ENCODE measurements at places on chromosomes 12 and 14.

DNA sequence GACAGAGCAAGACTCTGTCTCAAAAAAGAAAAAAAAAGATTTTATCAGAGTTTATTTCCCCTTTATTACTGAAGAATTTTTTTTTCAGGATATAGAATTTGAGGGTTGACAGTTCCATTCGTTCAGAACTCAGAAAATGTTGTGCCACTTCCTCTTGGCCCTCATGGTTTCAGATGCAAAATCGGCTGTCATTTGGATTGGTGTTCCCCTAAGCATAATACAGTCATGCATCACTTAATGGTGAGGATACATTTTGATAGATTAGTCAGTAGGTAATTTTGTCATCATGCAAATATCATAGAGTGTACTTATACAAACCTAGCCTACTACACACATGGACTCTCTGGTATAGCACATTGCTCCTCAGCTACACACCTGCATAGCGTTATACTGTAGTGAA, 263.9 kb upstream of the RTL1 start:
- DNase-seq = no peak

DNA sequence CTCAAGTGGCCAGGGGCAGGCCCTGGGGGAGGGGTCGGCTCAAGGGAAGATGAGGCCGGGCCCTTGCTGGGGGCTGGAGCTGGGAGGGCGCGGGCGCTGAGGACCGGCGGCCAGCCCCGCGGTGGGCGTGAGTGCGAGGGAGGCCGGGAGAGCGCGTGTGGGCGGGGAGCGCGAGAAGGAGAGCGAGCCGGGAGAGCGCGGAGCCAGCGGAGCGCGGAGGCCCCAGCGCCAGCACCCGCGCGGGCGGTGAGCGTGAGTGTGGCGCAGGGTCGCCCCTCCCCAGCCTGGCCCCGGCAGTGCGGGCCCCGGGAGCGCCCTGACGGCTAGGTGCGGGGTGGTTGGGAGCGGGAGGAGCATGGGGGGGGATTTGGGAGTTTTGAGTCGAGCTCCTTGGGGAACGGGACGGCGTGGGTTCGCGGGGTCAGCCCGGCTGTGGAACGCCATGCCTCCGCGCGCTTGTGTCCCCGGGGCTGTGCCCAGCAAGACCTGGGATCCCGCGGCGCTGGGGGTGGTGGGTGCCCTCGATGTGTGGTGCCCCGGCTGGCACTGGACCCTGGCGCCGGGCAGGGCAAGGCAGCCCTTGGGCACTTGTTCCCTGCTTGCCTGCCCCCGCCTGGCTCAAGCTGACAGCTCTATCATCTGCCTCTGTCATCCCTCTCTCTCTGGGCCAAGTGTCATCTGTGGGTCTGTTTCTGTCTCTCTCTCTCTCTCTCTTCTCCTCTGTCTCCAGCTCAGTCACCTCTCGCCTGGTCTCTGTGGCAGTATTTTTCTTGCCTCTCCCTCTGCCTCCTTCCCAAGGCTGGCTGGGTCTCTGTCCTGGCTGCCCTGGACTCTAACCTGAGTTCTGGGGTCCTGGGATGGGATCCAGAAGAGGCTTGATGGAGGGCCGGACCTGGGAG, at the start of gene LBHD2:
Gene LBHD2 (plus strand): TSS at position 190 of the 899 bp plus-strand sequence. CDS start 1,803 bp downstream, outside the sequence.
- DNase-seq = peak; percentile 48

GRCh38 chr12:15122344-15122743, 98.9 kb downstream of the RERG start:
- DNase-seq = no peak

GRCh38 chr14:68554231-68554630, 238.6 kb downstream of the ZFP36L1 start:
- DNase-seq = no peak

GRCh38 chr14:102799684-102800562, 22.7 kb downstream of the TRAF3 start:
- DNase-seq = peak; percentile 23

DNA sequence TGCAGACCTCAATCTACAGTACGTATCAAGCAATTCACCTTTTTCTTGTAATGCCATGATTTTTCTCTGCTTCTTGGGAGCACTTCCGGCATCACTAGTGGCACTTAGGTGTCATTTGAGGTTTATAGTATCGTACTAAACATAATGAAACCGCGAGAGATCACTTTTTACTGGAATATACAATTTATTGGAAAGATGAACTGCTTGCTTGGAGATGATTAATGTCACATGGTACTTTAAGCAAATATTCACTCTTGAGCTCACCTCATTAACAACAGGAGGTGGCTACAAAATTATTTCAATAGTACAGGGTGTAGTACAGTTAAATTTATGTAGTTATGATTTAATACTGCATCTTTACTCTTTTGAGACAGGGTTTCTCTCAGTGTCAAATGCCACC, 11.5 kb downstream of the FUT8 start:
- DNase-seq = no peak

DNA sequence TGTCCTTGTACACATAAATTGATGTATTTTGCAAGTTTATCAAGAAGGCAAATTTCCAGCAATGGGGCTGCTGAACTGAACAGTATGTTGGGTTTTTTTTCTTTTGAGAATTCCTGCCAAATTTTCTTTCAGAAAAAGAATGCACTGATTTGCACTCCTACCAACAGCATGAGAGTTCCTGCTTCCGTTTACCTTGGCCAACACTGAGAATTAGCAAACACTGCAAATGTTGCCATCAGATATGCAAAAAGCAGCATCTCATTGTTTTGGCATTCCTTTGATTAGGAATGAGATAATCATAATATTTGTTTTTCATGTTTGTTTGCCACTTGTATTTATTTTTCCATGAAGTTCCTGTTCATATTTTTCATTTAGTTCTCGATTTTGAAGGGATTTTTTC, 82.4 kb downstream of the RTN1 start:
- no peak for DNase-seq
